ENCODE measurements at places on chromosomes 12 and 14.

DNA sequence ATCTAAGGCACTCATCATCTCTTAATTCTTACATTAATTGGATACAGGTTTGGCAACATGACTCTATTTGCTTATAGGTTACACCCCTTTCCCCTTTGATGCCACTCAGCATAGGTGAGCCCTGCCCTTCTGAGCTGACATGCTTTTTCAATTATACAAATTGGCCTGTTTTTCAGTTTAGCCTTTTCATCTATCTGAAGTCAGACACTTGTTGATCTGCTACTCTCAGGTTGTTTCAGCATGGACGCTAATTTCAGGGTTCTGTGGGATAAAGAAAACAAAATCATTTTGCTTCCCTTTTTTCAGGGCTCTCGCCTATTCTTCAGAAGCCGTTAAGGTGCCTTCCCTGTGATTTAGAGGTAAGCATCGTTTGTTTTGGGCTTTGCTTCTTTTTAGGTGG lies 55.3 kb downstream of the DACT1 start:
- DNase-seq: no peak

- no peak for DNase-seq
Measured at GRCh38 chr12:106345746-106346145, 11.8 kb upstream of the POLR3B start.

GRCh38 chr14:81062816-81063215 lies 107.4 kb downstream of the TSHR start:
- DNase-seq: no peak

GRCh38 chr14:68811171-68811570 lies 18.3 kb upstream of the ZFP36L1 start:
- DNase-seq: no peak

DNA sequence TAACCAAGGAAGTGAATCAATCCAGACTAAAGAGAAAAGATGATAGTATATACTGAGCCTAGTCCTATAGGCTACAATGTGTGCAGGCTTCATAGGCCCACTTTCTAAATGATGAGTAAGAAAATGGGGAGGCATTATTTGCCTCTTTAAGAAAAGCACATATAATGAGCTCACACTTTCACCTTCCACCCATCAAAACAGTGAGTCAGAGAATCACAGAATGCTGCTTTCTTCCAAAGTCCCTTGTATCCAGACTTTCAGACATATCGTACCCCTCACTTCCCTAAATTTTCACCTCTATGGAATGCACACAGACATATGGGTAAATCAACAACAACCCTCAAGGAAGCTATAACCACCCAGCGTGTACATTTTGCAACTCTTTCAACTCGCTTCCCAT lies 286.4 kb upstream of the PRKD1 start:
- no peak for DNase-seq

Data from stimulated activated naive CD4-positive, alpha-beta T cell treated with Interleukin-2 at 50 U/mL for 16 hours (primary cell).